ENCODE measurements at places on chromosomes 5 and 9.
A peak's percentile ranks its signal among the peaks of the same experiment; 100 is the strongest.

DNA sequence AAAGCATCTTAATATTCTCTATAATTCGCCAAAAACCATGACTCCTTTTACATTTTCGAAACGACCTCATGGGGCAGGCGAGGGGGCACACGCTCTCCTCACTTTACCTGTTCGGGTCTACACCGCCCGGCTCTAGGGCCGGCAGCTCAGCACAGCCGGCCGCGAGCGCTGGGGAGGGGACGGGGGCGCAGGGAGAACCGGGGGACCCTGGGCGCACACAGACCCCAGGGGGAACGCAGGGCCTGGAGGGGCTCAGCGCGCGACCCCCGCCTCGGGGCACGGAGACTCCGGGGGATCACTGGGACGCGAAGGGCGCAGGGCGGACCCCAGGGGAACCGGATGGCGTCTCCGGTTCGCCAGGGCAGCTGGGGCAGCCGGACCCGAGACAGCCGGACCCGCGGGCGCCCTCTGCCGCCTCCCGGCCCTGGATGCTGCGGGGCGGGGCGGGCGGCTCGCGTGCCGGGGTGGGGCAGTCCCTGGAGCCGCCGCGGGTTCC lies at the start of gene AHRR:
Gene AHRR (plus strand): TSS at position 485 of the 496 bp plus-strand sequence. CDS start 22,189 bp downstream, outside the sequence.
- DNase-seq: peak; percentile 24

DNA sequence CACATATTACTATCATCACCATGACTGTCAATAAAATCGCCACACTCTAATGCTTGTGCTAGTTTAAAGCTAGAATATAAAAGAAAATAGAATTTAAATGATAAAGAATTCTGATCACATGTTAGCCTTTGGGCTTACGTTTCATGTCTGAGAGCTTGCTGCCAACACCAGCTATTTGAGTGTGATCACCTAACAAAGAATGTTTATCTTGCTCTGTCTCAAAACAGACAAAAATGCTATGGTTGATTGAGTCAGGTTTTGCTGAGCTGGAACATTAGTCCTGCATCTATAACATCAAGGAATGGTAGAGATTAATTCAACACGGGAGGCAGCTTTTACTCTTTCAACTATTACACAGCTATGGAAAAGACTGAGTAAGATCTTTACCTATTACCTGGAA lies 50.7 kb downstream of the MSX2 start:
- no peak for DNase-seq

GRCh38 chr9:137236238-137236935 lies 4.7 kb upstream of the TUBB4B start:
- DNase-seq: peak; percentile 54

- no peak for DNase-seq
These were observed 4.8 kb downstream of the NKD2 start for GRCh38 chr5:1013238-1013947.

DNA sequence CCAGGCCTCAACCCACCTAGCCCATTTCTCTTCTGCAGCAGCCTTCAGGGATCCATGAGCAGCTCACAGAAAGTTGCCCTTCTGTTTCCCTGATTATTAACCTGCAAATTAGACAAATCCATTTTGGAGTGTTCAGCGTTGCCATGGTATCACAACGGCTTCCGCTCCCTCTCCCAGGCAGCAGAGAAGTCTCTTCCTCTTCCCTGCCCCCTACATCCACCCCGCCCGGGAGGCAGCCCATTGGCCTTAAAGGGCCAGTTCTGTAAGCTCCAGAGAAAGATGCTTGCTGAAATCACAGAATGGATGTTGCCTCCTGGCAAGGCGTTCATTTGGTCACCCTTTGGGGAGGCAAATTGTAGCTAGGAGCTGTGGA lies 47.7 kb upstream of the BOD1 start:
- no peak for DNase-seq

DNA sequence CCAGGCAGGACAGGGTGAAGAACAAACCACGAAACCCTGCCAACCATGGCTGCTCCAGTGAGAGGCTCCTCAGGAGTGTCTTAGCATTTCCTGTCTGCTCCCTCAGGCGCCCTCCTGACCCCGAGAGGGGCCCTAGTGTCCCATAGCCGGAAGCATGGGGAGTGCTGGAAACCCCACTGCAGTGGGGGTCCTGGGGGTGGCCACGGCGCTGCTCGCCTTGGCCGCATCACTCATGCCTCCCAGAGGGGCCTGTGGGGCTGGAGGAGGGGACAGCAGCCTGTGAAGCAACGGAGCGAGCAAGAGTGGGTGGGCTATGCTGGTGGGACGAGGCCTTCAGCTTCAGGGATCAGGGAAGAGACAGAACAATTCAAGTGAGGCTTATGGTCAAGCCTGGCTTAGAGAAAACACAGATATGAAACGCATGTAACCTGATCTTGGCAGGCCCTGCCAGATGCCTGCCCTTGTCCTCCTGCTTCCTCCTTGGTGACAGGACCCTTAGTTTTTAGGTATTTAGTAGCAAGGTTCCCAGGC lies 219.1 kb downstream of the FANCC start:
- DNase-seq: no peak

Data from T1000 (cell line).